ENCODE measurements at places on chromosomes 2 and 18.

- peak; percentile 26 for DNase-seq
Observed at GRCh38 chr2:75200140-75201096, 1.1 kb upstream of the TACR1 start.

DNA sequence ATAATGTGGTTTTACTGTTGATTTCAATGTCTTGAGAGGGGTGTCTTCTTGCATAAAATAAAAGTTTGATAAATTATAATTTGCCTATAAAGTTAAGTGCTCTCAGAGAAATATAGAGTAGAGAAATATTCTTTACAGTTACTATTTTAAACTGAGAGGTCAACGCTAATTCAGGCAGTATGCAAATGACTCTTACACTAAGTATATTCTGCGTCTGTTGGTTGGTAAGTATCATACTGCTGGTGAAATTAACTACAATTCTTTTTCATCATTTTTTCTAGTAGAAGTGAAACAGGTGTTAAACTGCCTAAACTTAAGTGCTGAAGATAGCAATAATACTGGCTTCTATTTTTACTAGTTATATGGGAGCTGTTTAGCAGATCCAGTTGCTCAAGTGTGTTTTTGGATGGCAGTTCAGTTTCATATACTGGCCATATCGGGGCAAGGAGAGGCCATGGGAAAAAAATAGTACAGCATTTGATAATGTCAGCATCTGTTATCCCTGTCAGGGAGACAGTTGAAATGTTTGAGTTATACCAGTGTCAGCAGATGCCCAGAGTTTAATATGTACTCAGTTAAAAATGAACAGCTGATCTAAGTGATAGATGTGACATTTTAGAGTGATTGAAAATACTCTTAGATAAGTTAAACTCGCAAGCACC lies 86.2 kb downstream of the MIB1 start:
- no peak for DNase-seq

GRCh38 chr2:35081622-35082015 lies 1274.0 kb upstream of the CRIM1 start:
- DNase-seq: no peak

DNA sequence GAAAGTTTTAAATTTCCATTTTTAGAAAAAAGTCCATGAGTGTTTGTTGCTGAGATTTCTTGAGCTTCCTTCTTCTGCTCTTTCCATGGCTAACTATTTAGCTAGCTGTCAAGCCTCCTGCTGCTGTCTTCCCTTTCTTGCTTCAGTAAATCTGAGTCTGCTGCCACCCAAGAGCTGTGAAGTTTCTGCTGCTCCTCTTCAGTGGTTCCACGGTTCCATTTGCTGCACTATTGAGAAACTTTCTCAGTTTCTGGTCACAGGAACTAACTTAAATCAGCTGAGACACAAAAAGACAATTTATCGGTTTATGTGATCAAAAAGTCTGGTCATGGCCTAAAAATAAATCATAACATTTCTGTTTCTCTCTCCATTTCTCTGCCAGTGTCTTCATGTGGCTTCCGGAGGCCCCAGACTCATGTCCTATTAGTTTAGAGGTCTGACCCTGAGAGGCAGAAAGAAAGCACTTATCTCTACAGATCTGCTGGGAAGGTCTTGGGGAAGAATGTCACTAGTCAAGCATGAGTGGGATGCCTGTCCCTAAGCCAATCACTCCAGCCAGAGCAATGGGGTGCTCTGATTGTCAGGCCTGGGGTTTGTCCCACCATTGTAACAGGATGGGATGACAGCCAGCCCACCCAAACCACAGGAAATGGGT lies 73.0 kb upstream of the ARL4C start:
- DNase-seq: no peak

- DNase-seq: no peak
Observed at GRCh38 chr18:21047126-21047525, 64.5 kb downstream of the ROCK1 start.

GRCh38 chr18:22018366-22018765 lies 151.0 kb upstream of the GATA6 start:
- no peak for DNase-seq

- DNase-seq: no peak
Observed at GRCh38 chr2:70765507-70765906, 2.5 kb downstream of the ADD2 start.

DNA sequence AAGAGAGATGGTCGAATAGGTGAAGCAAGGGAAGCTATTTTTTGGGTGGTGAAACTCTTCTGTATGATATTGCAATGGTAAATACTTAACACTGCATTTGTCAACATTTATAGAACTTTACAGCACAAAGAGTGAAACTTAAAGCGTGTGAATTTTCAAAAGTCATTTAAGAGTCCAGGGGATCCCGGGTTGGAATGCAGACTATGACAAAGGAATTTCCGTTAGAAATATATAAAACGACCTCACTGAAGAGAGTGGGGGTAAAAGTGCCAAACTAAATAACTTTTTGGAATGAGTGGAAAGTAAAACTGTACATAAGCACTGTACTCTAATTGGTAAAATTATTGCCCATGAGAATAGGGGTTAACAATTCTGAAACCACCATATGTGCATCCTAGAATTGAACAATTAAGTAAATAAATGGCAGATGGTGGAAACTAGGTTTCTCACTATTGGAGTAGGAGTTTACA lies 191.0 kb upstream of the FN1 start:
- DNase-seq: peak; percentile 79

DNA sequence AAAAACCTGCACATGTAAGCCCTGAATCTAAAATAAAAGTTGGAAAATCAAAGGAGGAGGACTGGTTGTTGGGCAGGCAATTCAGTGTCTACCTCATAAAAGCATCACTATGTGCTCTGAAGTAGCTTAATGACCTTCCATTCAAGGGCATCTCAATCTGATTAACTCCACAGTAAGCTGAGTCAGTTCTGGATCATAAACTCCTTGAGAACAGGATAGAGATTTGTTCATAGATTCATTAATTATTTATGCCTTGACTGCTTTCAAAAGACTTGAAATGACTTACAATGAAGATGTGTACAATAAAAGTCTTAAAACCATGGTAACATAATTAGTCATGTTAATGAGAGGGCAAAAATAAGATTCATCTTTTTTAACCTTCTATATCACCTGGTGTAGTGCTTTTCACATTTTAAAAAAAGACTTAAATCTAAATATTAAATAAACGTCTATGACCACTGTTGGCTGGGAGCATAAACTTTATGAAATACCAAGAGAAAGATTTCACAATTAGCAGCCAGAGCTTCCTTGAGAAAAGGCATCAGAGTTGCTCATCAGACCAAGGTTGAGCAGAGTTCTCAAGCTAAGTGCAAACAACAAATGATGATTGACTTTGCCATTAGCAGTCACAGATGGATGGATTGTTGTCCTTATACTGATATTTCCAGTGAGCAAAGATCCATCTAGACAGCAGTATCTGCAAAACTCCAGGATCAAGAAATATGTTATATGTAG lies 237.3 kb upstream of the THUMPD2 start:
- no peak for DNase-seq

- DNase-seq: no peak
Observed at GRCh38 chr2:237184192-237184918, 98.7 kb downstream of the COPS8 start.

GRCh38 chr2:118255301-118255700 lies 167.0 kb downstream of the INSIG2 start:
- no peak for DNase-seq

DNA sequence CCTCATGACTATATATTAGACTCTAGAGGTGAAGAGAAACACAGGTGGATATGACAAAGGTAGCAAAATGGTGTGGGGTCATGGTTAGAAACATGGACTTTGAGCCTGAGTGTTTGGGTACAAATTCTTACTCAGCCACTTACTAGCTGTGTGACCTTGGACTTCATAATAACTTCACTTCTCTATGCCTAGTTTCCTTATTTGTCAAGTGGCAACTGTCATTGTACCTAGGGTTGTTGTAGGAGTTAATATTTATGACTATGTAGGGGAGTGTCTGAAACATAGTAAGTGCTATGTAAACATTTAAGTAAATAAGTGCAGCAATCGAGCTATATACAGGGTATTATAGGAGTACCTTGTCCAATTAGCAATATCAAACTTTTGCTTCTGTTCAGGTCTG lies 49.7 kb upstream of the RAPH1 start:
- DNase-seq: no peak

GRCh38 chr2:135925571-135925970 lies 49.3 kb upstream of the MCM6 start:
- DNase-seq: peak; percentile 30

- peak; percentile 59 for DNase-seq
Observed at GRCh38 chr2:54558188-54559005, 102.3 kb downstream of the SPTBN1 start.

GRCh38 chr2:216987252-216987821 lies 127.5 kb upstream of the TNP1 start:
- no peak for DNase-seq
